ENCODE measurements at places on chromosomes 2 and 18. TPM values are rescaled to one million over a fixed set of nuclear protein-coding genes. Genes with fewer than 3 reads are reported as not detected.

DNA sequence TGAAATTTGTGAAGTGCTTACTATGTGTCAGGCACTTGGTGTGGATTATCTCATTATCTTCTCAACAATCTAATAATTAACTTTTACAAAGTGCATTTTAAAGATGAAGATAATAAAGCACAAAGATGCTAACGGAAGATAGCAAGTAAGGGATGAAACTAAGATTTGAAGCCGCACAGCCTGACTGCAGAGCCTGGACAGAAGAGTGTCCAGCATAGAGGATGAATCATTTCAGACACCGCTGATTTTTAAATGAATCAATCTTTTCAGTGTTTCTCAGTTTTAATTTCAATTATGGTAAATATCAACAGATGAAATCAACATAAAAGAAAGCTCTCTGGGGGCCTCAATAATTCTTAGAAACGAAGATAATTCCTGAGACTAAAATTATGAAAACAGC, 24.5 kb upstream of the STAM2 start:
- ATAC-seq, result no peak

The CTIF gene
- 14.0 TPM for total RNA-seq

The ANKRD23 gene
- 1.8 TPM for total RNA-seq

The ARHGAP15 gene
- total RNA-seq, result 2.6 TPM

DNA sequence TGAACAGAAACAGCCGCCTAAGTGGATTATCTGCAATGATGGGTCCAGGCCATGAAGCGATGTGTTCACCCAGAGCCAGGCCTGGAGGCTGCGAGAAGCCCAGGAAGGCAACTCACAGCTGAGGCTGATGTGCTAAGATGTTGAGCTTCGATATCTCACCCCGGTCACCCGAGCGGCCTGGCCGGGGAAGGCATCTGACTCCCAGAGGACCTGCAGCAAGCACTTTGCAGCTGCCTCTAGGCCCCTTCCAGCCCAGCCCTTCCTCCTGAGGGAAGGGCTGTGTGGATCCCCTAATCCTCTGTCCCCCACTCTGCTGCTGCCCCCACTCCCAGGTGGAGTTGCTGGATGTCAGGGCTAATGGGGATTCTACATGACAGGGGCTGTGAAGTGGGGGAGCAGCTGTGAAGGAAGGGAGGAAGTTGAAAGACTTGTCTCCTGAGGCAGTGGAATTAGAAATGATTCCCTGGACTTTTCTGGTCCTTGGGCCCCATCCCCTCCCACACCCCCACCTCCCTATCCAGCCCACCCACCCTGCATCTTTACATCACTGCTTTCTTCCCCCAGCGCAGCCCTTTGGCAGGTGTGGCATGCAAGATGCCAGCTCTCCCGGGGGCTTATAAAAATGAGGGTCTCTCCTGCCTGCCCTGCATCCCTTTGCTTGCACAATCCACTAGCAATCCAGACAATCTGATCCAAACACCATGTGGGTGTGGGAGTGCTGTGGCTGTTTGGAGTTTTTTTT, 4.3 kb downstream of the ATP6V1B1 start:
- no peak for ATAC-seq

The MARCHF4 gene
- not detected for total RNA-seq

DNA sequence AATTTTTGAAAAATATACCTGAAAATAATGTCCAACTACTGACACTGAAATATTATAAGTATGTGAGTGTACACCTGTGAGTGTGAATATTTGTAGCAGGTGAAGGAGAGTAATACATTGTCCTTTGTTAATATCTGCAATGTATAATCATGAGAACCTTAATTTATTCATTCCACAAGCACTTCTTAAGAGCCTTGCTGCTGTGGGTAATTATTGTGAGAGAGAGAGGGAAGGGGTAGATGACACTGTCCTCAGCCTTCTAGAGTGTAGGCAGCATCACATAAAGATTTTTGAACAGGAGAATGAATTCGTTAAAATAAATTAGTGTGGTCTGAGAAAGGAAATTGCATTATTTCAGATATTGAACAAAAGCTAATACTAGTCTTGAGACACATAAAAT, 157.2 kb downstream of the MAP2 start:
- ATAC-seq, result no peak

The DSG4 gene
- not detected for total RNA-seq

- ATAC-seq, result no peak
These were observed 153.4 kb downstream of the TNS1 start for GRCh38 chr2:217849154-217849975.
